ENCODE measurements at places on chromosomes 13 and 19.

DNA sequence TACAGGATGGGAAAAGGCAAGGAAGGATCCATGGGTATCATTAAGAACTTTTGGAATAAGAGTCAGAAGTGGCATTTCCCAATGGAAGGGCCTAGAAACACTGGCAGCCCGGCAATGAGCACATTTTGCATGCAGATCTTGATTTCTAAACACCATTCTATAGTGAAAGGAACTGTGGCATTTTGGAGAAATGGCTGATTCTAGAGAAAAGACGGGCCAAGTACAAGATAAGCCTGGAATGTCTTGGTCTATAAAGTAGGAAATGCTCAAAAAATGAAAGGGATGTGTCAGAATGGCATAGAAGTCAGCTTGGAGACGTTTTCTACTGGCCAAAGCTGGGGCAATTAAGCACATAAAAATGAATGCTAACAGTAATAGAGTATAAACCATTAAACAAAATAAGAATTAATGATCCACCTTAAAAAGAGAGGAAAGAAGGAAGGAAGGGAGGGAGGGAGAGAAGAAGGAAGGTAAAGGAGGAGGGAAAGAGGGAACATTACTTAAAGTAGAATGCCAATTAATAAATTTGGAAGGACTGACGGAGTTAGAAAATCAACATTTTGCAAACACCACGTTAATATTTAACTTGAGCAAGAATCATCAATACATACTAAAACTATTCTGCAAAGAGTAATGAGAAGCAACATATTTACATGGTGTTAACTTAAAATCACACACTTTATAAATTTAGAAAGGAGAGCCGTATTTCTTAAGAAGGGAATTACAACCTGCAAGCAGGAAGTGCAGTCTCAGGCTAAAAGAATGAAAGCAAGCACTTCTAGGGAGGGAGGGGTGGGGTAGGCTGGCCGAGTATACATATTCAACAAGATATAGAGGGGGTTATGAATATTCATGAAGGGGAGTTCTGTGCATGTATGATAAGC is 78.9 kb downstream of the ANKRD10 start:
- no peak for DNase-seq

GRCh38 chr19:10836479-10837330 is 693 bp upstream of the TMED1 start:
- DNase-seq, result peak; percentile 87

- peak; percentile 27 for DNase-seq
These were observed 47.1 kb upstream of the ZMYM5 start for GRCh38 chr13:19910336-19911072.

- DNase-seq, result no peak
These were observed 203.1 kb downstream of the TM9SF2 start for GRCh38 chr13:99704390-99704789.

DNA sequence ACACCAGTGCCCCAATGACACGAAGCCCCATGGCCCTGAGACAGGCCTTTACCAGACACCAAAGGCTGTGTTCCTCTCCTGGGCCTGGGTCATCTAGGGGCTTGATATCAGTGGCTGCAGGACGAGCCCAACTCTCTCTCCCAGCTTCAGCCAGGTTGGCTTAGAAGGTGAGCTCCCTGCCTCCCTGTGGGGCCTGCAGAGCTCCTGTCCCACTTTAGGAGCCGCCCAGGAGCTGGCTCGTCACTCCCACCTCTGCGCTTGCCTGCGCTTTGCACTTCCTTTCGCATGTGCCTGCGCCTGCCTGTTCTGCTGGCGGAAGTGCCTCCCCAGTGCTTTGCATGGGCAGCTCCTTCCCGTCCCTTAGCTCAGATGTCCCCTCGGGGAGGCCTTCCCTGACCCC is 4.9 kb downstream of the CALM3 start:
- DNase-seq, result no peak

- DNase-seq, result no peak
These were observed 16.3 kb downstream of the ZIC5 start for GRCh38 chr13:99955107-99955746.

Data from LHCN-M2 (cell line).